ENCODE measurements at places on chromosomes 2 and 18.

DNA sequence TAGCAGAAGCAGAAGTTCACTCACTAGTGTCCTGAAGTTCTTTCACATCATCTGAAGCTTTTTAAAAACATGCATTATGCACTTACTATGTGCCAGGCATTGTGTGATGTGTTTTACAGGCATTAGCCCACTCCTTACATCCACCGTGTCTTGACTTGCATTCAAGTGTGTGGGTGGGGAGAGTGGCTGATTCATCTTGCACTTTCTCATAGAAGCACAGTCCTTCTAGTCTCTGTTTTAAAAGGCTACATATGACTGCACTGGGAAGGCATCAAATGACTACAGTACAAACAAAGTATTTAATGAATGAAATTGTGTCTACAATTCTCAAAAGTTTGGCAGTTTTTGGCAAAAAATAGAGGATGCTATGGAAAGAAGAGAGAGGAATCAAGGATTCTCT lies 21.6 kb upstream of the DSC3 start:
- peak; percentile 30 for DNase-seq

DNA sequence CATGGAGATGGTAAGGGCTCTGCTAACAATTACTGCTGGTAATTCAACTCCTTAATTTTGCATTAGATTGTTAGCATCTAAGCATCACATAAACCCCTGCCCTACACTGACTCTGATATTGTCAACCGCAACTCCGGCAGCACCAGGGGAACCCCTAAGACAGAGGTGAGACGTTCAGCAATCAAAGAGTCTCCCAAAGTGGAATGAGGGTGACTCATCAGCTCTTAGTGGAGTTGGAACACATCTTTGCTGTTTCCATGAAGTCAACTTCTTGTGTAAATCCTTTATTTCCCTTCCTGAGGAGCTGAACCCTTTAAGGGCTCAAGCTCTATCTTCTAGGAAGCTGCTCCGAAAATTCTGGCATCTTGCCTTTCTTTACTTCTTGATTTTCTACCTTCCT lies 52.1 kb downstream of the ABCG8 start:
- DNase-seq = no peak

DNA sequence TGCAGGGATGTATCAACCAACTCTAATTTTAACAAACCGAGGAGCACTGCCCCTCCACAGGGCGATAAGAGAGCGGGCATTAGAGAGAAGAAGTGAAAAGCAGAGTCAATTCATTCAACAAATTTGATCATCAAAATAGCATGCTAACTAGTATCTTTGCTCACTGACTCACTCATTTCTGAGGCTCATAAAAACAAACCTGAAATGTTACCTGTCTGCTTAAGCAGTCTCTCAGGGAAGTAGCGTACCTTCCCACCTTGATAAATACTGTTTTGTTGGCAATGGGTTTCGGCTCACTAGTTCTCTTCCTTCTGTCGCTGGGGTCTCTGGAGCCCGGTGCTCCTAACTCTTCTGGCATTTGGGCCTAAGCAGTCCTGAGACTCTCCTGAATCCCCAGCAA lies 248.8 kb downstream of the IRS1 start:
- no peak for DNase-seq

- no peak for DNase-seq
These were observed 110.7 kb downstream of the SLC8A1 start for GRCh38 chr2:40341198-40341597.

DNA sequence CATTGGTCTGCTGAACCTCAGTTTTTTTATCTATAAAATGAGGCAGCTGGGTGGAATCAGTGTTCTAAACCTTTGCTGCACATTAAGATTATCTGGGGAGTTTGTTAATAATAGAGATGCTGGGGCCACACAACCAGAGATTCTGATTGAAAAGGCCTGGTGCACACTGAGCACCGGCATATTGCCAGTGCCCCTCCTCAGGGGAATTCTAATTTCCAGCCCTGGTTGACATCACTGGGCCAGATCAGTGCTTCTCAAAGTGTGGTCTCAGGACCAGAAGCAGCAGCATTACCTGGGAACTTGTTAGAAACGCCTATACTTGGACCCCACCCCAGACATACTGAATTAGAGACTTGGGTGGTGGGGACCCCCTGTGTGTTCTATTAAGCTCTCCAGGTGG lies 112.5 kb downstream of the SETBP1 start:
- DNase-seq = no peak

- DNase-seq = no peak
These were observed 342.2 kb downstream of the ADCYAP1 start for GRCh38 chr18:1246827-1247226.

GRCh38 chr2:120871016-120871635 lies 135.5 kb downstream of the GLI2 start:
- no peak for DNase-seq

GRCh38 chr18:79056827-79057367 lies 12.3 kb upstream of the ATP9B start:
- no peak for DNase-seq

- DNase-seq = no peak
These were observed 292.5 kb downstream of the NUP35 start for GRCh38 chr2:183416753-183417152.

- DNase-seq = no peak
These were observed 65.1 kb upstream of the GPR45 start for GRCh38 chr2:105176429-105176828.

DNA sequence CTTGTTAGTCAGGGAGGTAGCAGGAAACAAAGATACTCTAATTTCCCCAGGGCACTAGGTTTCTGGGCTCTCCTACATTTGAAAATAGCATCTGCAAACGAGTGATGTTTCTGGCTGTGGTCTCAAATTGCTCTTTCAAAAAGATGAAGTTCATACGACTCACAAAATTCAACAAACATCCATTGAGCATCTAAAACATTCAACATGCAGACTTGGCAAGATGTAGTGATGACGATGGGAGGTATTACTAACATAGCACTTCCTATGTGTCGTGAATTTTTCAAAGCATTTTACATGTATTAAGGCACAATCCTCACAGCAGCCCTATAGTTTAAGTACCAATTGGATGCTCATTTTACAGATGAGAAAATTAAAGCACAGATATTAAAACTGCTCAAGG lies 5.2 kb downstream of the CCBE1 start:
- DNase-seq = no peak

GRCh38 chr18:8469544-8470130 lies 139.6 kb upstream of the RAB12 start:
- DNase-seq = no peak

GRCh38 chr18:56988022-56988421 lies 158.9 kb upstream of the BOD1L2 start:
- DNase-seq = no peak

DNA sequence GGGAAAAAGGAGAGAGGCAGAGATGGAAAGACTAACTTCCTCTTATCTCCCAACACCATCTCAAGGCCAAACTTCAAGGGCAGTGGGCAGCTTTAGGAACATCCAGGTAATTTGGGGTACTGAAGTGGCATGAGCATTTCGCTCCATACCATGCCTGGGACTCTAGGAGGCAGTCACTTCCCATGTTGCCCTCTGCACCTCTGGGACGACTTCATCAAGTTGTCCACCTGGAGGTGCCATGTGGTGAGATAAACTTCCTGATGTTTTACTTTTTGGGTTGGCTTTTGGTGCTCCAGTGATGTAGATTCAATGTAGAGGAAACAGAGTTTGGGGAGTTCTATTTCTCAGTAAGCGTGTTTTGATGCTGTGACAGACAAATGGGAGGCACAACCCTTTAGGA lies 56.3 kb upstream of the UPP2 start:
- no peak for DNase-seq

- DNase-seq = no peak
These were observed 8.4 kb upstream of the TRABD2A start for GRCh38 chr2:84889332-84889731.

GRCh38 chr2:206886696-206887095 lies 52.6 kb upstream of the CPO start:
- no peak for DNase-seq

Measured in GM12864 (cell line).